ENCODE measurements at places on chromosomes 16 and 17.
A peak's percentile ranks its signal among the peaks of the same experiment; 100 is the strongest.

- no peak for DNase-seq
These were observed 6.9 kb downstream of the FBXO31 start for GRCh38 chr16:87376660-87377059.

GRCh38 chr16:28623172-28623711, 13.4 kb upstream of the SULT1A1 start:
- DNase-seq, result no peak

DNA sequence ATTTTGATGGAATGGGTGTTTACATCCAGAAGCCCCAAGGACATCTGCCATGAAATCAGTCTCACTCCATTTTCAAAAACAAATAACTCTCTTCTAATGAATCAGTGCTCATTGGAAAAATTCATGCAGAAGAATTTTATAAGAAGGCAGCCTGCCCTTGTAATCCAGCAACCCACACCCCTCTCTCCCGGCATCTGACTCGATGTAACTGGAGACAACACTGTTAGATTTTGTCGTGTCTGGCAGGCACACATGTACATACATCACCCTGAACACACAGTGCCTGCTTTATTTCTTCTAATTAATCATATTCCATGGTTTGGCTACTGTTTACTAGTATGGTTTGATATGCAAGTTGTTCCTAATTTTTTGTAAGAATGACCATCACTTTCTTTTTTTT, 11.9 kb upstream of the PLD6 start:
- DNase-seq, result no peak

DNA sequence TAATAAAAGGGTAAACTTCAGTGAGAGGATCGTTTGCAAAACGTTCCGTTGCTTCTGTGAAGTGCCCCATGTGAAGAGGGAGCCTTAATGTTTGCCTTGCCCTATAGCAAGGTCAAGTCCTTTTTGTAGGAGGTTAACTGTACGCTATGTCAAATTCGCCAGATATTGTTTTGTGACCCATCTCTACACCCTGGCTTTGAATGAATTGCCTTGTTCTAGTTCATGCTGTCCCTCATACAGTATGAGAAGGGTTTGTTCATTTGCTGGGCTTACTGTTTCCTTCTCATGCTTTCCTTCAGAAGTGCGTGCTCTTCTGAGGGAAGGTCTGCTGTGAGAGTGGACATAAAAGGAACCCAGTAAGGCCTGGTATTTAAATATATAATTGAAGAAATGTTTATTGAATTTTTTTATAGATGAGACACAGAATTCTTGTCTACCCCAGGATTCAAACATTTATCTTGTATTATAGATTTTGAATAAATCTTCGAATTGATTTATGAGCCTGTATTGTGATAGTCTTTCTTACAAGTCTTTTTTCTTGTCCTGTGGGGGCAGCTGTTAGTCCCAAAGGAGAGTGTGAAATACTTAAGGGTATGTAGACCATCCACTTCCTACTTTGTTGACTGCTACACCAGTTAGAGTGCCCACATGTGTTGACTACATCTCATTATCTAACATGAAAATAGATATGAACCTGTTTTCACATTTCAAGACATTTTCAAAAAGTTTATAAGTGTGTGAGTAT, 1.7 kb downstream of the MAP3K3 start:
- no peak for DNase-seq

DNA sequence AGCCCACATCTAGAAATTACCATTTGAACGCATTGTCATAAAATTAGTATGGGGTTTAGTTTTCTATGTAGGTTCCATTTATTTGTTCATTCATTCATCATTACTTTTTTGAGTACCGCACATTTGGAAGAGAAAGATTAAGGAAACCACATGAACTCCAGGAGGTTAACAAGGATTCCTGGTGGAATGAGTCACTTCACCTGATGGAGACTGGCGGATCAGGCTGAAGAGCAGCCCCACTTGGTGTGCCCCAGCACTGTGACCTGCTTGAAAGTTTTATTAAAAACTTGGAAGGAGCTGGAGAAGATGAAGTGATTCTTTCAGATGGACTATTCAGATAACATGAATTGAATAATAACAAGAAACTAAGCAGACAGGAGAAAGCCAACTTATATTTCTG, 293.6 kb upstream of the CDH11 start:
- DNase-seq, result no peak

DNA sequence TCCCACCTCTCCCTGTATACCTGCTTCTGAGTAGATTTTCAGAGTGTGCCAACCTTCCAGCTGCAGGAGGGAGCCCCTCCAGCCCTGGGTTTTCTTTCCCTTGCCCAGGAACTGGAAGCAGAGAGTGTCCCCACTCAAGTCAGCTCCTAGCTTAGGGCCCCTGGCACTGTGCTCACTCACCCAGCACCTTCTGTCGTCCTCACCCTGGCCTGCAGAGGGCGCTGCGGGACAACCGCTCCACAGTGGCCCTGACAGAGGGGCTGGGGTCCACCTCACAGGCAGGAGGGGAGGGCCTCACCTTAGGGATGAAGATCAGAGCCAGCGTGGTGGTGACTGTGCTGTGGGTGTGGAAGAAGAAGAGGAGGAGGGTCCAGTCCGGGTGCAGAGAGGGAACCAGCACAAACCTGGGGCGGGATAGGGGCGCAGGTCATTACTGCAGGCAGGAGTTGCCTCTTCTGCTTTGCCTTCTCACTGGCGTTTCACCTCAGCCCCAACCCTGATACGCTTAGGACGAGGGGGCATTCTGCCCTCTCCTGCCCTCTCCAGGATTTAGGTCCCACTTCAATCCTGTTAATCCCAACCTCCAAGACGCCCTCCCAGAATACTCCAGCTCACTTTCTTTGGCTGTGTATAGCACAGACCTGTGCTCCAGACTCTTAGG, 10.0 kb downstream of the GPR179 start:
- peak; percentile 13 for DNase-seq

DNA sequence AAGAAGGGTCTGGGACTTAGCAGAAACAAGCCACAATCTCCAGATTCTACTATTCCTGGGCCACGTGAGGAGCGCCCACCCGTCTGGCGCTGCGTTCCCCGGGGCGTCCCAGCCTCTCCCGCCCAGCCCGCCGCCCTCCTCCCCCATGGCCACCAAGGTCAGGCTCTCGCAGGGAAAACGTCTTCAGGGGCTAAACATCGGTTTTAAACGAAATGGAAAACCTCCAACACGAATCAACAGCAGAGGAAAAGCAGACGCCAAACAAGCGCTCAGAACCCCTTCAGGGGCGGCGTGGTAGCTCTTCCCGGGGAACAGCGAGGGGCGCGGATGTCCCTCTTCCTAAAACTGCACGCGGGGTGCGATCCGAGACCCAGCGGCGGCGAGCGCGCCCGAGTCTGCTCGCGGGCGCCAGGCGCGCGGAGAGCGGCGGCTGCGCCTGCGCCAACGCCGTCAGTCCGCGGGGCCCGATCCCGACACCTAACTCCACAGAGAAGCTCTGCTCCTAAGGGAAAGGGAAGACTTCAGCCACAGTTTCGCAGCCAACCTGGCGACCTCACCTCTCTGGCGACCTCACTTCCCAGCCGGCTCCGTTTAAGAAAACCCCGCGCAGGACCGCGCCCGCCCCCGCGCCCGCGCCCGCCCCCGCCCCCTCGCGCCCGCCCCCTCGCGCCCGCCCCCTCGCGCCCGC, 505 bp upstream of the COG1 start:
- DNase-seq, result peak; percentile 77

- DNase-seq, result no peak
These were observed 308.0 kb downstream of the GRIN2A start for GRCh38 chr16:9874219-9874618.

GRCh38 chr17:57385975-57386374, 129.7 kb downstream of the MSI2 start:
- no peak for DNase-seq

DNA sequence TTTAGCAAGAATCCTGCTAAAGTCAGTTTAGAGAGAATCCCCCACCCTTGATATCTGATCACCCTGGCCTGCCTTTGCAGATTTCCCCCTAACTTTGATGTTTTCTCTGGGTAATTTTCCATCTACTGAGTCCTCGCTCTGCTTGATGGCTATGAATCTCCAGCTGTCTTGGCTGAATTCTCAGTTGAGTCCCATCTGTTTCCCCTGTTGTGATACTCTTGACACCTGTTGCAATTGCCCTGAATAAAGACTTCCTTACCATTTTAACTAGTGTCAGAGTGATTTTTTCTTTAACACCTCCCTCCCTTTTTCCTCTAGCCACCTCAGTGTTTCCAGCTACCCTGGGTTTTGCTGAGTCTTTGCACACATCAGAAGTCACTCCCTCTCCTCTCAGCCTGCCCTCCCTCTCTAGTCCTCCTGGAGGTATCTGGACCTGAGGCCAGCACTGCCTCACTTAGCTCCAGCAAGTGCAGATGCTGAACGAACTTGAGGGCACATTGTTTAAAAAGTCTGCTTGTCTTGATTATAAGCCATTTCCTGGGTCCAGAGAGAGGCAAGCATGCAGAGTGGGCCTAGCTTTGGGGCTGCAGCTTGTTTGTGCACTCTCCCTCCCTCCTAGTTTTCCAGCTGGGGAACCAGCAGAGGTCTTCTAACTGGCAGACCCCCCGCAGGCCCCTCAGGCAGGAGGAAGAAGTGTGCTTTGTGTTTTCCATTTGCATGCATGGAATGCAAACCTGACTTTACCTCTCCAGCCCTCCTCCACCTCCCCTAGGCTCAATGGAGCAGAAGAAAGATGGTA, 33.2 kb downstream of the SPACA3 start:
- no peak for DNase-seq

- no peak for DNase-seq
These were observed 7.6 kb upstream of the CBFB start for GRCh38 chr16:67021321-67021720.

- DNase-seq, result no peak
These were observed 62.8 kb downstream of the GRB7 start for GRCh38 chr17:39800540-39800939.

- DNase-seq, result no peak
These were observed 220.8 kb upstream of the TNRC6C start for GRCh38 chr17:77737442-77738265.

GRCh38 chr16:83833921-83834320, 26.1 kb downstream of the HSBP1 start:
- DNase-seq, result no peak

DNA sequence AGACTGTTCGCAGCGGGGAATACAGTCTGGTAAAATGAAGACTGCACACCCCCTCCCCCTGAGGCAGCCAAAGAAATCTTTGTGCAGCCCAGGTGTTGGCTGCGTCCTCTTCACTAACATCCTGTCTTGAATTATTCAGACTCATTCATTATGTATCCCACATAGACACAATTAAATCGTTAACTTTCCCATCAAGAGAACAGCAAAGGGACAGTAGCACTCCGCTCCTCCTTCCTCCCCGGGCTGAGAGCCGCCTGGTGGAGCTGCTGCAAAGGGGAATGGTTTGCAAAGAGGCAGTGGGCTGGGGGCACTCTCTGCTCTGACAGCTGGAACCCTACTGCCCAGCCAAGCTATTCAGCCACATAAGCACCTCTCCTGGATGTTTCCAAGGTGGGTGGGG, 290.0 kb upstream of the SOX9 start:
- no peak for DNase-seq
